ENCODE measurements at places on chromosomes 6 and 20. TPM values are rescaled to one million over a fixed set of nuclear protein-coding genes. Genes with fewer than 3 reads are reported as not detected.
A peak's percentile ranks its signal among the peaks of the same experiment; 100 is the strongest.

GRCh38 chr20:3473944-3474343, 3.1 kb downstream of the ATRN start:
- peaks cover 4% of the 10 kb centered on the region for H3K36me3 ChIP-seq
- H3K27ac ChIP-seq = peak overlapping the region; percentile 92
- no peak for DNase-seq
- no peak overlapping the region for H3K4me3 ChIP-seq
- no peaks in the 10 kb centered on the region for H3K27me3 ChIP-seq

DNA sequence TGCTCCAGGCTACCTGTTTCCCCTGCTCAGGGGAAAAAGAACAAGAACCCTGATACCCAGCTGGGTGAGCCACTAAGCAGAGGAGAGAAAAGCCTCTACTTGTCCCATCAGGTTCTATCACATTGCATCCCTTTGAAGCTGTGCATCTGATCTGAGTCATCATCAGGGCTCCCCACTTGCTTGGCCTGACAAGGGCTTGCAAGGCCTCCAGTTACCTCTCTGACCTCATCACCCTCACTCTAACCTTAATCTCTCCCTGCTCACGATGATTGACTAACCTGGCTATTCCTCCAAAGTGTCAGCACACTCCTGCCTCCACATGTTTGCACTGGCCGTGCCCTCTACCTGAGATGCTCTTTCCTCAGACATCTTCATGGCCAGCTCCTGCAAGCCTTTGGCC, 309.5 kb upstream of the CHD6 start:
- no peak overlapping the region for H3K27ac ChIP-seq
- peaks cover 17% of the 10 kb centered on the region for H3K27me3 ChIP-seq
- no peaks in the 10 kb centered on the region for H3K36me3 ChIP-seq
- no peaks in the 10 kb centered on the region for H3K4me1 ChIP-seq
- DNase-seq = no peak

GRCh38 chr20:62347151-62347404, 20.0 kb downstream of the LAMA5 start:
- no peak overlapping the region for H3K4me3 ChIP-seq
- H3K27ac ChIP-seq = no peak overlapping the region
- peaks cover 2% of the 10 kb centered on the region for H3K36me3 ChIP-seq
- no peaks in the 10 kb centered on the region for H3K4me1 ChIP-seq

Gene NCR2
- total RNA-seq = not detected

Gene BTN1A1
- 0.10 TPM for total RNA-seq
